Choroid plexus epithelial cell (primary cell): ENCODE measurements at places on chromosomes 3 and 15.

DNA sequence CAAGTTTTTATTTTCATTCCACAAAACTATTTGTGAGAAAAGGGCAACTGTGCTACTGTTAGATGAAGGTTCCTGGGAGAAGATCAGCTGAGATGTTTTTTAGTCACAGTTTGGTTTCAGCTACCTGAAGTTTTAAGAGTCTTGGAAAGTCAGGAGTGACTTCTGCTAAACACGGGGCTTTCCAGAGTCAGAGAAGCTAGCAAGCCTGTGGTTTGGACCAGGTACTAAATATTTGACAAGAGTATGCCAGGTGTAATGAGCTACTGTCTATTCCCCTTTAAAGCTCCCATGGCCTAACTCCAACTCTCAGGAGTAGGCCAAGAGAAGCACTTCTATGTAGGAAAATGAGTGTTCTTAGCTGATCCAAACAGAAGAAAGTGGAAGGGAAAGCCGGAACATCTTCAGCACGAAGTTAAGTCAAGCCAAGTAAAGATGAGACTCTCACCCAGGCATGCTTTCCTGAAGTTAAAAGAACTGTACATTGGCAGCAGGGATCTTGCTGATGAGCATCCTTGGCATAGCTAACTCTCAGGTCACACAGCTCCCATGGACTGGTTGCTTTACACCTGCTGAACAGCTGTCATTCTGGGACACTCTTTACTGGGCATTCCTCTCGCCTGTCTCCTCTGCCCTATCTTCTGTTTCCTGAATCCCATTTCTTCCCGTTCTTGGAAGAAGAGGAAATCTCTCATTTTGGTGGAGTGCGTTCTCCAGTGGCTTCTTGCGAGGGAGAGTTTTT lies 22.5 kb downstream of the TM4SF18 start:
- no peak for DNase-seq

DNA sequence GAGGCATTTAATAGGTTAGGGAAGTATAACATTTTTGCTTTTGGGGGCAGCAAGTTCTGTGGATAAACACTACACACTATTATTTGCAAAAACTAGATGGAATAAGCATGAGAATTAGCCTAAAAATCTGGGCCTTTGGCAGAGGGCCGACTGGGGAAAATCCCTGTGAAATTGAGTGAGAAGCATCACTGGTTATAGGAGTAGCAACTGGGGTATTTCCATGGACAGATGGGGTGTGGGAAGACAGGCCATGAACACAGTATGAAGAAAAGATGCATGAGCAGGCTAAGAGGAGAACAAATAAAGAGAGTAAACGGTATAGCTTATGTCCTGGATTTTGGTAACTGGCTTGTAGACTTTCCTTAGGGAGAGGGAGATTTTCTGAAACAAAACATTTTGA lies 32.9 kb upstream of the CSPG5 start:
- DNase-seq: no peak

- no peak for DNase-seq
Measured at GRCh38 chr3:59482684-59483083, 432.9 kb upstream of the CFAP20DC start.

GRCh38 chr3:171824824-171825221 lies 14.5 kb upstream of the PLD1 start:
- peak; percentile 58 for DNase-seq

GRCh38 chr3:189871418-189871817 lies 240.2 kb downstream of the TP63 start:
- DNase-seq: no peak

GRCh38 chr3:126657901-126658300 lies 3.0 kb upstream of the TXNRD3 start:
- no peak for DNase-seq

- no peak for DNase-seq
Measured at GRCh38 chr3:100125161-100125938, 11.0 kb upstream of the FILIP1L start.

GRCh38 chr3:53733446-53733845 lies 112.8 kb downstream of the CHDH start:
- DNase-seq: no peak

DNA sequence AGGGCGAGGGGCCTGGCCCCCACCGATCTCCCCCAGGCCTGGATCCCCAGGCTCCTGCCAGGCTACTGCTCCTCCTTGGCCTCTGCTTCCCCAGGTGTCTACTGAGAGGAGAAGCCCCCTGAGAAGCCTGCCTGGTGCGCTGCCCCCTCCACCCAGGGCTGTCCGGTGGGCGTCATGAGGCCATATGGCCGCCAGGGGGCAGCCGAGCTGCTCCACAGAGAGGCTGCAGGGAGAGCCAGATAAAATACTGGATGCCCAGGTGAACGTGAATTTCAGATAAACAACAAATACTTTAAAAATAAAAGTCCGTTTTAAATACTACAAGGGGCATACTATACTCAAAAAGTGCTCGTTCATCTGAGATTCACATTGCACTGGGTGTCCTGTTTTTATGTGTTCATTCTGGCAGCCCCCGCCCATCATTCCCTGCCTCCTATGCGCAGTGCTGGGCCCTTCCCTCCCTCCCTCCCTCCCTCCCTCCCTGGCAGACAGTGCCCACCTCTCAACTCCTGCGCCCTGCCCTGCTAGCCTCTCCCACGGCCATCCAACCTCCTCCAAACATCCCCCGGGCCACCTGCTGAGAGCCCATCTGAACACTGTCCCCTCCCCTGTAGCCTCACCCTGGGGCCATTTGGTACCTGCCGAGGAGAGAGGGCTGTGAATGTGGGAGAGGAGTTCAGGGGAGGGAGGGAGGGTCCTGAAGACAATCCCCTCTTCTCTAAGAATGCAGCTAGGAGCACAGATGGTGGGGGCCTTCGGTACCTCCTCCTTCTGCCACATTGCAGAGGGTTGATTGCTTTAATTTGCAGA lies 29.6 kb downstream of the PSTPIP1 start:
- DNase-seq: peak; percentile 63
